ENCODE measurements at places on chromosomes 7 and 10. TPM values are rescaled to one million over a fixed set of nuclear protein-coding genes. Genes with fewer than 3 reads are reported as not detected.

EMX2 gene
- total RNA-seq, result not detected

PRLHR gene
- not detected for total RNA-seq

H2AZ2 gene
- total RNA-seq, result 176 TPM

ADCY1 gene
- not detected for total RNA-seq

RASSF4 gene
- 1.5 TPM for total RNA-seq

CELF2 gene
- 3.6 TPM for total RNA-seq

PKD2L1 gene
- not detected for total RNA-seq

HOXA9 gene
- 25.1 TPM for total RNA-seq

FOXI2 gene
- total RNA-seq, result not detected

NRP1 gene
- total RNA-seq, result 138 TPM

ASB10 gene
- total RNA-seq, result not detected

MMP21 gene
- total RNA-seq, result not detected

CXCL12 gene
- total RNA-seq, result 189 TPM

TDRD1 gene
- total RNA-seq, result not detected

AOC1 gene
- not detected for total RNA-seq

HOXA3 gene
- 0.77 TPM for total RNA-seq

TMEM273 gene
- not detected for total RNA-seq

SPAM1 gene
- not detected for total RNA-seq

NPC1L1 gene
- total RNA-seq, result not detected

ST8SIA6 gene
- not detected for total RNA-seq

OR2A12 gene
- not detected for total RNA-seq

APBB1IP gene
- 37.6 TPM for total RNA-seq

PPP1R17 gene
- total RNA-seq, result not detected

AEBP1 gene
- total RNA-seq, result 82.7 TPM

CUZD1 gene
- total RNA-seq, result 0.41 TPM

RAPGEF5 gene
- 0.55 TPM for total RNA-seq

FBXL13 gene
- 0.48 TPM for total RNA-seq
